ENCODE measurements at places on chromosomes 1 and 21. TPM values are rescaled to one million over a fixed set of nuclear protein-coding genes. Genes with fewer than 3 reads are reported as not detected.

FCGR2B gene
- total RNA-seq, result not detected

CBS gene
- 109 TPM for total RNA-seq

GRCh38 chr21:25910809-25911208, 176.0 kb downstream of the GABPA start:
- no peak for DNase-seq

DNA sequence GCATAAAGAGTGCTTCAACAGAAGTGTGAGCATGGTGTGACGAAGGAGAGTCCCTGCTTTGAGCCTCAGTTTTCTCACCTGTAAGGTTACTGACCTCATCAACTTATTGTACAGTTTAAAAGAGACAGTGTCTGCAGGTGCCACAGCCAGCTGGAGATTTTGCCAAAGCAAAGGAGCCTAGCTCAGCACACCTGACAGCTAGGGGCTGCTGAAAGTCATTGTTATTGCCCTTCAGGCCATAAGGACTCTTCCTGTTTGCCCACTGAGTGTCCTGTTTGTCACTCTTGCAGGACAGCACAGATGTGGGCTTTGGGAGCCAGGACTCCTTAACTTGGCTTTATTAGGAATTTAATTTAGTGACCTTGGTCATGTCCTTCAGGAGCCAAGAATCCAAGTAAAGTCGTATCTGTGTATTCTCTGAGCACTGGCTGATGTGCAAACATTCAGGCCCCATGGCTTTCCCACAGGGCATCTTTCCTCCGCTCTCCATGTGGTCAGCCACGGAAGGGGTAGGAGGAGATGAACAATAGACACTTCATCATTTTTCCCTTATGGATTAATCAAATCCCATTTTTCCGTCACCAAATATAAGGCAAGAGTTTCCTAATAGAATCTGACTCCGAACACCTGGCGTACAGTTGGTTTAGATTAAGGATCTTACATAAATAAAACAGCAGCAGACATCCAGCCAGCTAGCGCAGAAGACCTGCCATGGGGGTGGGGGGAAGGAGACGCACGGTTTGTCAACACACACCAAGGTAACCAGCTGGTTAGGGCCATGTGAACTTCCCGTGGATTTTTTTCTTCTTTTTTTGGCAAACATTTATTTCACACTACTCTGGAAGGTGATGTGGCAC, 43.1 kb upstream of the KANK4 start:
- DNase-seq, result no peak

- DNase-seq, result peak; percentile 58
These were observed 156.1 kb downstream of the KIF26B start for GRCh38 chr1:245310571-245311531.

- peak; percentile 68 for DNase-seq
These were observed 1.7 kb downstream of the CDC14A start for GRCh38 chr1:100353988-100354387.

DNA sequence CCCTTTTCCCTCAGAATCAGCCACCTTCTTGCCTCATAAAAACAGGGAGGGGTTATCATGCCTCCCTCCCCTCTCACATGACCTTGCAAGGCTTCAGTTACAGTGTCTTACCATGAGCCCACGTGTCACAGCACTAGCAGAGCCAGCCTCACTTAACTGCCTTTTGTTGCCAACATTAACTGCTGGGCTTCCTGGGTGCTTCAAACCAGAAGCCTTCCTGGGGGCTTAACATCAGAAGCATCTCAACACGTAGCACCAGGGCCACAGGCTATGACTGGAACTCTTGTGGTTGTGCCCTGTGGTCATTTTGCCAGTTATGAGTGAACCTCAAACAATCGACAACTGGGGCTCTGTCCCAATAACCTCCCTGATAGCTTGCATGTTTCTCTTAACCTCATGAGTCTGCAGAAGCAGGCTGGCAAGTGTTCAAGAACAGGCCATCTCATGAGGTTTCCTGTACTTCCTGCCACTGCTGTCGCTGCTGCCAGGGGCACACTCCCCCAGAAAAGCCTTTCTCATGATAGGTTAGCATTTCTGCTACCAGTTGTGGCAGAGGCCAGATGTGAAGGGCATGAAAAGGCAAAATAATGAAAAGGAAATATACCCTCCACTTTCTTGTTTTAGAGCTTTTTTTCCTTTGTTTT, 132.2 kb downstream of the GLUL start:
- DNase-seq, result peak; percentile 62

SPTA1 gene
- not detected for total RNA-seq

C4BPA gene
- not detected for total RNA-seq
